Endodermal cell (in vitro differentiated cells): ENCODE measurements at places on chromosomes 7 and 10.
A peak's percentile ranks its signal among the peaks of the same experiment; 100 is the strongest.

GRCh38 chr10:97711640-97712572 lies 1.6 kb upstream of the MARVELD1 start:
- DNase-seq: no peak

DNA sequence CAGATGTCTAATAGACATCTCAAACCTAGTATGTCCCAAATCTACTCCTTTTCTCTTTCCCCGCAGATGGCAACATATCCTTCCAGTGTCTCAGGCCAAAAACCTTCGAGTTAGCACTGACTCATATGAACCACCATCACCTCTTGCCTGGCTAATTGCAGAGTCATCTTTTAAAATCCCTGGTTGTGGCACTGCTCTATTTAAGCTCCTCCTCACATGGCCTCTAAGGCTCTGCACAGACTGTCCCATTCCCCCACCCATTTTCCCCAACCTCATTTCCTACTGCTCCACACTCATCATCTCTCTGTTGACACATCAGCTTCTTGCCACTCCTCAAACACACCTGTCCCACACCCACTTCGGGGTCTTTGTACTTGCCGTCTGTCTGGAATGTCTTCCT lies 16.8 kb upstream of the HBP1 start:
- no peak for DNase-seq

DNA sequence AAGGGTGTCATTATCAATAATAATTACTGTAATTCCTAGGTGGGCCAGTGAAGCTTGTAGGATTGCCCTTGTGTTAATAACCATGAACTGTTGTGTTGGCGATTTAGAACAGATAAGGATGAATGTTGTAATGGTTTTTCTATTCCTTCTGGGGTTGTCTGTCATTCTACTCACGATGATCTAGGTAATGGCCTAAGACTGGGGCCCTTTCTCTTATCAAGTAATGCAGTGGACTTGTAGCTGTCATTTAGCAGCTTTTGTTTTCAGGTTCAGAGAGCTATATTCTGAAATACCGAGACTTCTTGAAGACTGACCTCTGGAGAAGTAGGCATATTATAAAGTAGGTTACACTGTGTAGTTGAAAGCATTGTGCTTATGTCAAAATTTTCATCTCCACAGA lies 110.2 kb downstream of the TAF3 start:
- no peak for DNase-seq

DNA sequence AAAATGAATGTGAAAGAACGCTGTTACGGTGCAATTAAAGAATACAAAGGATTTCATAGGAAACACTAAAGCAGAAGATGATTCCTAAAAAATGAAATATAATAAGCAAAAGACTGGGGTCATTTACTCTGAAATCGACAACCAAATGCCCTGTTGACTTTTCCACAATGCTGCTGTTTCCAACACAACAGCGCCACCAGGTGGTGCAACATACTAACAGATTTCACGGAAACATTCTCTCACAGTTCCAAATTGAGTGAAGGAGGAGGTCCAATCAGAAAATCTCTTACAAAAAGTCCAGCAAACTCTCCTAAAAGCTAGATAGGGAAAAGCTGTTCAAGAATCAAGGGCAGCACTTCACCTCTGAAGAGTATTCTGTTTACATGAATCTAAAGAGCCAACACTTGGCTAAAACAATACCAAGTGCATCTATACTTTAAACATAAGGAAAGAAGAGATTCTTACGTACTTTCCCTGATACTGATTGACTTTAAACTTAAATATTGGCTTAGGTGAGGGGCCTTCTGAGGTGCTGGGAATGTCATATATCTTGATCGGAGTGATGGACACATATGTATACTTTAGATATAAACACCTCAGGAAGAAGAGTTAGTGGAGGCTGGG lies 55.9 kb downstream of the UPF2 start:
- peak; percentile 94 for DNase-seq

- no peak for DNase-seq
Measured at GRCh38 chr7:757741-758163, 30.7 kb upstream of the PRKAR1B start.

GRCh38 chr7:155738652-155739537 lies 73.4 kb downstream of the SHH start:
- peak; percentile 88 for DNase-seq

DNA sequence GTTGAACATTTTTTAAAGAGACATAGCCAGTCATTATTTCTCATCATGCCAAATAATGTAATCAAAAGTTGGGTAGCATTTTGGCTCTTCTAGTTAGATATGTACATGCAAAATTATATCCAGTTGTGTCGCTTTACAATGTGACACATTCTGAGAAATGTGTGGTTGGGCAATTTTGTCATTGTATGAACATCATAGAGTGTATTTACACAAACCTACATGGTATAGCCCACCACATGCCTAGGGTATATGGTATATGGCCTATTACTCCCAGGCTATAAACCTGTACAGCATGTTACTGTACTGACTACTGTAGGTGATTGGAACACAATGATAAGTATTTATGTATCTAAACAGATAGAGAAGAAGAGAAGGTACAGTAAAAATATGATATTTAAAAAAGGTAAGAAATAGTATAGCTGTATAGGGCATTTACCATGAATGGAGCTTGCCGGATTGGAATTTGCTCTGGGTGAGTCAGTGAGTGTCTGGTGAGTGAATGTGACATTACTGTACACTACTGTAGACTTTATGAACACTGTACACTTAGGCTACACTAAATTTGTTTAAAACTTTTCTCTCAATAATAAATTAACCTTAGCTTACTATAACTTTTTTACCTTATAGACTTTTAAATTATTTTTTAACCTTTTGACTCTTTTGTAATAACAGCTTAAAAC lies 16.5 kb downstream of the ZNF365 start:
- no peak for DNase-seq

- DNase-seq: no peak
Measured at GRCh38 chr7:14894826-14895225, 7.7 kb downstream of the DGKB start.

- DNase-seq: peak; percentile 74
Measured at GRCh38 chr10:22251751-22252223, 34.0 kb upstream of the EBLN1 start.
